Esophagus mucosa (tissue), 1 donor: ENCODE measurements at places on chromosomes 4 and X. TPM values are rescaled to one million over a fixed set of nuclear protein-coding genes. Genes with fewer than 3 reads are reported as not detected.

DNA sequence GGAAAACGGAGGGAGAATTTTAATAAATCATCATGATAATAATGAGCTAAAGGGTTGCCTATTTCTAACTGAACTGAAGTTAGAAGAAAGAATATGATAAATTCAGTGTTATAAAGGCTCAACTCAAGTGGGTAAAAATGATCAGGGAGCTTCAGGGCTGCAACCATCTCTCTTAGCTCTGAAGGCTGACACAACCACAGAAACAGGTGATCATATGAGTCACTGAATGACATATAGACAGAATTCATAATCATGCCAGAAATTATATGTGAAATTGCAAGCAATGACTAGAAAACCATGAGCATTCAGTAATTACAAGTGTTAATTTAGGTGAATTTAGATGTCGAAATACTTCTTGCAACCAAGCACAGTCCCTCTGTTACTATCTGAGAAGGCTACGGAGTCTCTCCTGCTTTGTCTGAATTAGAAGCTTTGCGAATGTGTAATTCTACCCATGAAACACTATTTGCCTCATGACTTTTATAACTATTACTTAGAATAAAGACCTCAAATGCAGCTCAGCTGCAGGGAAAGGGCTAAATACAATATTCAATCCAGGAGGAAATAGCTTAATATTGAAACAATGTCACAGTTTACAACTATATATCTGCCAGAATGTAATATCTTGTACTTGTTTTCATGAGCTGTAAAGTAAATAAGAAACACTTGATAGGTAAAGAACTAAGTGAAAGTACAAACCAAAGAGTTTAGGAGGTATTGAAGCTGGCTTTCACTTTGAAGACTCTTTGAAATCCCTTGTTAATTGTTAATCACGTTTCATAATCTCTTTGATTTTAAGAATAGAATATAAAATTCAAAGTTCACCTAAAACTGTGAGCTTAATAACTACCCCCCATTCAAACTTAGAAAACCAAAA, 1972.6 kb downstream of the ARAP2 start:
- ATAC-seq, result no peak

DNA sequence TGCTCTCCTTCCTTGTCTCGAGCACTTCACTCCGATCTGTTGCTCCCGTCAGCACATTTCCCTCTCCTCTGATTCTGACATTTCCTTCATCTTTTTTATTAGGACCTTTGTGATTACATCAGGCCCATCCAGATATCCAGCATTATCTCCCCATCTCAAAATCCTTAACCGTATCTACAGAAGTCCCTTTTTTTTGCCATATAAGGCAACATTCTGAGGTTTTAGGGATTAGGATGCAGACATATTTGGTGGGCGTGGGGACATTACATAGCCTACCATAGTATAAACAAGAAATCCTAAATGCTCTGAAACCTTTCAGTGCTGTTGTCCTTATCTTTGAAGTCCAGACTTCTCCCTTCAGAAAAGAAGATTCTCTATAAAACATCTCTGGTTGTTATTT, 505.0 kb upstream of the PITX2 start:
- no peak for ATAC-seq

- peak; percentile 56 for ATAC-seq
Observed at GRCh38 chrX:153446950-153447580, 1.2 kb upstream of the TREX2 start.

DNA sequence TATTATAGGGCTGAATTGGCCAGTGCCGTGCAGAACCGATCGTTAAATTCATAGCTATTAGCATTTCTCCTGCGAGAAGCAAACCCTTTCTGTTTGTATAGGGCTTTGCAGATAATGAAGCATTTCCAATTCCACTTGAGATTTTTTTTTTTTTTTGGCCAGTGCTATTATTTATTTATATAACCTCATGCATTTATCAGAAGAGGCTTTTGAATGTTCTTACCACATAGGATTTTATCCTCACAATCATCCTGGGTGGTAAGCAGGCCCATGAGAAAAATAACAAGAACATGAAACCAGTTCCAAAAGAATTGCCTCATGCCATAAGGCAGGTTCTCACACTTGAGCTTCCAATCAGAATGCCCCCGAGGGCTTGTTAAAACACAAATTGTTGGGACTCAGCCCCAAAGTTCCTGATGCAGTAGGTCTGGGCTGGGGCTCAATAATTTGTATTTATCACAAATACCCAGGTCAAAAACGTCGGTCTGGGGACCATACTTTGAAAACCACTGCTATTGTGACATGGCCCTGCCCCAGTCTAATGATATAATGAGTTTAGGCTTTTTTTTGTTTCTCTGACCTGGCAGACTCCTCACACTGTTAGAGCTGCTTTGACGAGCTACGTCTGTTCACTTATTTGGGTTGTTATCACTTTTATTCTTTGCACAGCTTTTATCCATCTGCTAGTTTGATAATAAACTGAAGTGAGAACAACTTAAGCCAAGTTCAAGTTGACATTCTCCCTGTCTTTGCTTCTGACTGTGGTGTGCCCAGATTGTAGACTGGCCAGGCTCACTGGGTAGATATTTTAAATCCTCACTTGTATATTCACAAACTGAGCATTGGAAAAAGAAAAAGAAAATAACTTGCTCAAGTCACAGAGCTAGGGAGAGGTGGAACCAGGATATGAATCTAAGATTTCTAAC, 20.1 kb downstream of the SUPT20HL1 start:
- ATAC-seq, result no peak

GRCh38 chr4:11105715-11106114, 323.0 kb downstream of the HS3ST1 start:
- ATAC-seq, result no peak

DNA sequence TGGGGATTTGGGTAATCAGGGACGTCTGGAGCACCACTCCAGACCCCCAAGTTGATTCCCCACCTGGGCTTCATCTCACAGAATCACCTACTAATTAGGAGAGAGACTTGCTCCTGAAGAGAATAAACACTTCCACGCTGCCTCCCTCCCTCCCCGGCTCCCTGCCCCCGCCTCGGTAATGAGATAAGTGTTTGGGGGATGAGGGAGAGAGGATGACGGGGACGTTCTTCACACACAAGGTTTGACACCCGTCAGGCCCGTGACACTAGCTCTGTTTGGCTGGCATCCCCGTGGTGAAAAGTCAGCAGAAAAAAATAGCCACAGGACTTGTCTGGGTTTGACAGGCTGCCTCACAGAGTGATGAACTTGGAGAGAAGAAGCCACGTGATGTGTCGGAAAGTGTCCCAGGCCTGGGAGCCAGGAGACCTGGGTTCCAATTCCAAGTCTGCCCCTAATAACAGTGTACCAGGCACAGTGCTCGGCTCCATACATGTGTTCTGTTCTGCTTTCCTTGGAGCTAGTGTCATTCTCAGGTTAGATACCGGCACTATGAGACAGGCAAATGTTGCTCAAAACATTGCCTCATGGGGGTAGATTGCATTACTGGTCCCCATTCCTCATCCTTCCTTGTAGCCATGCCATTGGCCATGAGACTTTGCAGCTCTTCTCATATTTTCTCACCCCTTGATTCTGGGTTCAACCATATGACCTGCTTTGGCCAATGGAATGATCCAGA, 578.0 kb downstream of the BCOR start:
- ATAC-seq, result no peak

DNA sequence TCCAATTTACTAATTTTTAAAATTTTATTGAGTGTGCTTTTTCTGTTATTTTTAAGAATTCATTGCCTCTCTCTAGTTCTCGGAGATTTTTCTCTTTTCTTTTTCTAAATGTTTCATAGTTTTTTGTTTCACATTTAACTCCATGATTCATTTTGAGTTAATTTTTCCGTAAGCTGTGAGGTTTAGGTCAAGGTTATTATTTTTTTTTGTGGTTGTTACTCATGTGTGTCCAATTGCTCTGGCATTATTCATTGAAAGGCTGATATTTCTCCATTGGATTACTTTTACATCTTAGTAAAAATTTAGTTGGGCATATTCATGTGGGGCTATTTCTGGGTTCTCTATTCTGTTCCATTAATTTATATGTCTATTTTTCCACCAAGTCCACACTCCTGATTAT, 220.8 kb downstream of the MID1IP1 start:
- no peak for ATAC-seq

GRCh38 chr4:52822972-52823701, 39.0 kb upstream of the RASL11B start:
- peak; percentile 95 for ATAC-seq

DNA sequence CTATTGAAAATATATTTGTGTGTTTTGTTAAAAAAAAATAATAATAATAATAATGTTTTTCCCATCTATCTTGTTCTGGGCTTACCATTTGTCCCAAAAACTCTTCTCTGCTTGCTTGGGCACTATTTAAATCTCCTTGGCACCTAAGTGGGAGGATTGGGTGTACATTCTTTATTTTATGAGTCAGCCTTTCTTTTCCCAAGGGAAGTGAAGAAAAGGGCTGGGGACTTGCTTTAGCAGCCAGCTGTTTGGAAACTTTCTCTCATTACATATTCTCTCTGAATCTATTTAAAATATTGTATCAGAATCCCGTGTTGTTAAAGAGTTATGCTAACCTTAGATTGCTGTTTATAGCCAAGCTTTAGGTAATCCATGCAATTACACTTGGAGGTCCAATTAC, 2332.4 kb downstream of the ARAP2 start:
- no peak for ATAC-seq

DNA sequence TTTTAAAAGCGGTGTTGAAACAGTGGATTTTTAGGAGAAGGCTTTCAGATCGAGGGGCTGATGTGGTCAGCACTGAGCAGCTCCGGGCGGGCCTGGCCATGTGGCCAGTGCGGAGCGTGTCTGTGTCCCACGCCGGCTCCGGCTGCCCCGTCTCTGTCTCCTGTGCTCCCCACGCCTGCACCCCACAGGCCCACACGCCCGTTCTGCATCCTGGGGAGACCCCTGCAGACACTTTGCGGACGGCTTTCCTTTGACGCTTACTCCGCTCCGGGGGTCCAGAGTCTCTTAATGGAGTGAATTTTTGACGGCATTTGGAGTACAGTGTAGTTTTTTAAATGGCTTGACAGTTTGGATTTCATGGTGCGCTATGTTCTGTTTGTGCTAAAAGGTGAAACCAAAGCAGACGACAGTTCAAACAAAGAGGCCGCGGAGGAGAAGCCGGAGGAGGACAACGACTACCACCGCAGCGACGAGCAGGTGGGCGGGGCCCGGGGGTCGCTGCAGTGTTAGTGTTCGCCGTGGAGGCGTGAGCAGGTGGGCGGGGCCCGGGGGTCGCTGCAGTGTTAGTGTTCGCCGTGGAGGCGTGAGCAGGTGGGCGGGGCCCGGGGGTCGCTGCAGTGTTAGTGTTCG, 38.7 kb downstream of the PCGF3 start:
- ATAC-seq, result no peak

- ATAC-seq, result no peak
Observed at GRCh38 chr4:34066126-34066525, 2178.2 kb downstream of the ARAP2 start.

DNA sequence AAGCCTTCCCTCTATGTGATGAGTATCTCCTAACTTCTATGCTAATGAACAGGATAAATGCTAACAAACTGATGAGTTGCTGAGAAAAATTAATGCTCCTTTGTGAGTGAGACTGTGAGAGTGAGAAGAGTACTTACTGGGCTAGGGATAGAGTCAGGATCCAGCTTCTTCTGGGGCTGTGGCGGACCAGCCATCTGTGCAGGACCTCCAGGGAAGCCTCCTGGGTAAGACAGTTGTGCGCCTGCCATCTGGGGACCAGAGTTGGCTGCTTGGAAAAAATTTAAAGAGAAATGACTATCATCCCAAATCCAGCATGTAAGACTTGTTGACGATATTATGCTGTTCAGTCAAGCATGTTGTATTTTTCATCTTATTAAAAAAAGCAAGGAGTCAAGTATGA, 21.0 kb downstream of the SEC24D start:
- ATAC-seq, result no peak

DNA sequence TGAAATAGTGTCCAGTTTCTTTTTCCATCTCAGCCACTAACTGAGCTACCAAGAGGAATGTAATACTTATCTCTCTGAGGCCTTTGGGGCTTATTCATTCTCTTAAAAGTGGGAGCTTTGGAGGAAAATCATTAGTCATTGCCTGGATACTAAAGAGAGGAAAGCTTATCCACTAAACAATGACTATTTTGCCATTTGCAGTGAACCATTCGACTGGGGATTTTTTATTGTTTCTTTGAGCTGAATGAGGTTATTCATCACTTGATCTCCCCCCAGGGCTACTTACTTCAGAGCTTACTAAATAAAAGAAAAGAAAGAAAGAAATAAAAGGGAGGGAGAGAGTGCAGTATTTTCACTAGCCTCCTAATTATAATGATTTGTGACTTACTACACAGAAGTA, 1329.5 kb upstream of the TENM3 start:
- ATAC-seq, result peak; percentile 48

DNA sequence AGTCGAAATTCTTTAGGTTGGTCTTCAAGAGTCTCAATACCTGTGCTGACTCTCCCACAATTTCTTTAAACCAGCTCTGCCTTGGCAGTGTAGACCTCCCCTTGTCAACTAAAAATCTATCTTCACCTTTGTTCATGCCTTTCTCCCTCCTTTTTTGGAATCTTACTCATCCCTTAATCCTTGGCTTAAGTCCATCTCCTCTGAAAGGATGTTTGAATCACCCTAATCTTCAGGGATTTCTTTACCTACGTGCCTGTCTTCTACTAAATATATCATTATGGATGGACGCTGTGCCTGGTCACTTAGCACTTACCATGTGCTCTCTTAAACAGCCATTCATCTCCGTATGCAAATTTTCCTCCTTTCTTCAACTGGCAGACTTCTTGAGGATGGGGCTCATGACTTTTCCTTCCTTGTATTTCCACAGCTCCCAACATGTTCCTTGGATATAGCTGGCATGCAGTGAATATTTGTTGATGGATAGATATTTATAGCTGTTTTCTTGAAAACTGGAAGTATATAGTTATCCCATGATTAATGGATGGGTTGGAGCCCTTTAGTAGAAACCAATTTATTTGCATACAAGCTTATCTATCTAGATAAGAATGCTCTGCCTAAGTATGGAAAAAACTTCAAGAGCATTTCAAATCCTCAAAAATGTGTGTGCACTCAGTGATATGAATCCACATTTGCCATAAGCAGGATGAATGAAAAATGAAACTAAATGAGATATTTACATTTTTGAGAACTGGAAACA, 166.6 kb downstream of the SPRY1 start:
- ATAC-seq, result peak; percentile 58

GRCh38 chr4:84495794-84496261, 3.3 kb downstream of the NKX6-1 start:
- ATAC-seq, result no peak

DNA sequence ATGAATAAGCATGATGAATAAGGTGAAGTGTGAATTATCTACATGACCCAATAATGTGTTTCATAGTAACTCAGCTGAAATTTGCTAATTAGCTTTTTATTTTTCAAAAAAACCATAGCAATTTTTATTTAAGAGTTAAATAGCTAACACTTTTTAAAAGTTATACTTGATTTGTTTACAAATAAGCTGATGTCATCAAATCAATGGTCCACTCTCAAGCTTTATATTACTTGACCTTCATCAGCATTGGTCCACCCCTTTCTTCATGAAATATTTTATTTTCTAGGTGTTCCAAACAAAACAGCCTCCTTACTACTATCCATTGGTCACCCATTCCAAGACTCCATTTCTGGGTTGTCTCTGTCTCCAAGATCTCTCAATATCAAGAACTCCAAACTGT, 649.0 kb upstream of the TENM3 start:
- ATAC-seq, result no peak

TIMM17B gene
- total RNA-seq, result 33.9 TPM

PTPN13 gene
- total RNA-seq, result 87.3 TPM

JADE3 gene
- 4.9 TPM for total RNA-seq

SLC38A5 gene
- 13.6 TPM for total RNA-seq

LUZP4 gene
- total RNA-seq, result not detected

RAB33A gene
- 0.20 TPM for total RNA-seq

COX7B2 gene
- not detected for total RNA-seq

IRS4 gene
- not detected for total RNA-seq
